ENCODE measurements at places on chromosomes 3 and 15.
A peak's percentile ranks its signal among the peaks of the same experiment; 100 is the strongest.

- DNase-seq, result no peak
Measured at GRCh38 chr3:184801241-184801785, 10.7 kb upstream of the VPS8 start.

DNA sequence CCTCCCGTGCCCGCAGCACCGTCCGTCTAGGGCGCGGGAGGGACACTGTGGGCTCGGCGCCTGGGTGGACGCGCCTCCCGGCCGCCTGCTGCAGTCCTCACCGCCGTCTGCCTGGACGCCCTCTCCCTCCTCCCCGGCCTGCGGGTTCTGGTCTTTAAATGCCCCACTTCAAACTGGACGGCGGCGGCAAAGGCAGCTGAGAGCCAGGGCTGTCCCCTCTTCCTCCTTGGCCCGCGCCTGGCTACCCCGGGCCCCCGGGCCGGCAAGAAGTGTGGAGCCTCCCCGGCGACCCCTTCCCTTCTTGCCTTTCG lies 426 bp downstream of the CBLB start:
- DNase-seq, result peak; percentile 45

DNA sequence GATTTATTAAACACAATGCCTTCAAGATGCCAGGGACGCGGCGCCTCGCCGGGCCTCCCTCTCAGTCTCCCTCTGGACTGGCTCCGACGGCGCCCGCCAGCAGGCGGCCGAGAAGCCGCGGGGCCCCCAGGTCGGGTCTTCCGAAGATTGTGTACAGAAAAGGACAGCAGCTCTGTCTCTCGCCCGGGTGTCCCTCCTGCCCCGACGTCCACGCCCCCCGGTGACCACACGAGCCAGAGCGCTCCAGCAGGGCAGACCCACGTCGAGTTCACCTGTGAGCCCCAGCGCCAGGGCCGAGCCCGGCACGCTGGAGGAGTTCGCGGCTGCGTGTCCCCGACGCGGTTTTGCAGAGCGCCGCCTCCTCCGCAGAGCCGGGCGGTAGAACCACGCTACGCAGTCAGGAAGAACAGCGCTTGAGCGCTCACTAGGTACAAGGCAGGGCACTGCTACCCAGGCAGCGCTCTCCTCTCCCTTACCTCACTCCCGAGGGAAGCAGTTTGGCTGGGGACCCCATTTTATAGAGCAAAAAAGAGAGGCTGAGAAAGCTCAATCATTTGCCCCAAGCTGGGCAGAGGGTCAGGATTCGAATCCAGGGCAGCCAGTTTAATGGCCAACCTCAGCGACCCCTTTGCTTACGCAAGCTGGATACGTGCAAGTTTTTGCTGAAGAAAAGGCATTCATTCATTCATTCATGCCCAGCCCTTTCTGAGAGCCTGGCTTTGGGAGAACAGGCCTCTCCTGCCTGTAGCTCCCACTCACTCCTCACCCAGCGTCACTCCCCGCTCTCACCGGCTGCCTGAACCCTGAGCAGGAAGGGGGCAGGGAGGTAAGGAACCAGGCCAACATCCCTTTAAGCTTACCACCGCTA lies 3.0 kb upstream of the TLE3 start:
- DNase-seq, result no peak

DNA sequence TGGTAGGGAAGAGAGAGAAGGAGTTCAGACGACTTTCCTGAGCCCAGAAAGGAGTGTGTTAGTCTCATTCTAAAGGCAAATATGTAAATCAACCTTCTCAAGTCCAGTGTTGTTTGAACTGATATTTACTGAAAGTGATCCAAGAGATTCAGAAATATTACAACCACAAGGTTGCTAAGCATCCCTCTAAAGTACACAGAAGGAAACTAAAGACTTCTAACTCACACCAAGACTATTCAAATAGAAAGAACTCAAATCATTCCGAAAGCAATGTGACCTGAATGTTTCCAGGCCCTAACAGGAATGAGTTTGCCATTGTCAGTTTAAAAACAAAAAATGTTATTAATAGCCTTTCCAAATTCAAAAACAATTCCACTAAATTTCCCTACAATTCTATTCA lies 56.9 kb upstream of the VGLL3 start:
- no peak for DNase-seq

GRCh38 chr3:132519914-132520313 lies 77.2 kb upstream of the ACKR4 start:
- no peak for DNase-seq

GRCh38 chr15:83871808-83872559 lies 218.1 kb downstream of the ADAMTSL3 start:
- DNase-seq, result peak; percentile 22

GRCh38 chr15:81146006-81146405 lies 11.9 kb downstream of the CFAP161 start:
- no peak for DNase-seq

- peak; percentile 27 for DNase-seq
Measured at GRCh38 chr3:120855665-120856437, 52.2 kb upstream of the STXBP5L start.

GRCh38 chr3:127458696-127459604 lies 131.6 kb downstream of the TPRA1 start:
- DNase-seq, result peak; percentile 15

GRCh38 chr3:131892331-131892730 lies 142.5 kb downstream of the CPNE4 start:
- no peak for DNase-seq

DNA sequence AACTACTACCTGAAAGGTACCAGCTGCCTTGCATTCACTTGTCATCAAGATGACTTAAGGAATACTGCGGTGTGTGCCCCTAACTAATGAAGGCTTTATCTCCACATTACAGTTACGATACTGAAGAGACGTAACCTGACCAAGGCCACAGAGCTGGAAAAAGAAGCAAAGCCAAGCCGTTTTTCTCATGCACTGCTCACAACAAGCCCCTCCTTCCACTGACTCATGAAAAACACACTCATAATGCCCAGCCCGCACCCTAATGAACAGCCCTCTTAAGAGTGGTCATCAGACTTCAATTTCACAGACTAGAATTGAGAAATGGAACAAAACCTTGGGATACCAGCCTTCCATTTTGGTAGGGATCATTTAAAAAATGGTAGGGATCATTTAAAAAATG lies 11.6 kb downstream of the PSMD6 start:
- no peak for DNase-seq

- DNase-seq, result no peak
Measured at GRCh38 chr3:55014081-55014480, 86.2 kb upstream of the LRTM1 start.

GRCh38 chr3:28301688-28302087 lies 46.8 kb upstream of the ZCWPW2 start:
- DNase-seq, result no peak

DNA sequence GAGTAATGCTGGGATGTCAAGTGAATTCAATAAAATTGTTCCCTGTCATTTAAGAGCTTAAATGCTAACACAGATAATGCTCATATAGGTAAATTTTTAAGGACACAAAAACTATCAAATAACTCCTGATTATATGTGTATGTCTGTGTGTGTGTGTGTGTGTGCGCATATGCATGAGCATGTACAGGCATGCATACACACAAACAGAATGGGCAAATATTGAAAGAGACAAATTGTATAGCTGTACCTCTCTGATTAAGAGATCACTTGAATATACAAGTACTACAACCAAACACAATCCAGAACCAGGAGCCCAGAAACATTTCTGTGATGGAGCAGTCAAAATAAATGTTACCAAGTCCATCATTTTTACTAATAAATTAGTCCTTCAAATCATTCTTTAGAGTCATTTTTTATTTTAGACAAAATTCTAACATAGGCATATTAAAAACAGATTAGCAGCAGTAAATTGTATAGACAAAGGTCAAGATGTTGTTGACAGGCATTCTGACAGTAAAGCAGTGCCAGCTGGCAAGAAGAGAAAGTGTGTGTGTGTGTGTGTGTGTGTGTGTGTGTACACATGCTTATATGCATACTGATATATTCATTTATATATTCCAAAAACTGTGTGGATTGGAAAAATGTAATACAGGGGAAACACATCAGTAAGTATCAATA lies 145.3 kb downstream of the CD47 start:
- no peak for DNase-seq

- peak; percentile 23 for DNase-seq
Measured at GRCh38 chr3:65402597-65402996, 636.1 kb downstream of the MAGI1 start.

DNA sequence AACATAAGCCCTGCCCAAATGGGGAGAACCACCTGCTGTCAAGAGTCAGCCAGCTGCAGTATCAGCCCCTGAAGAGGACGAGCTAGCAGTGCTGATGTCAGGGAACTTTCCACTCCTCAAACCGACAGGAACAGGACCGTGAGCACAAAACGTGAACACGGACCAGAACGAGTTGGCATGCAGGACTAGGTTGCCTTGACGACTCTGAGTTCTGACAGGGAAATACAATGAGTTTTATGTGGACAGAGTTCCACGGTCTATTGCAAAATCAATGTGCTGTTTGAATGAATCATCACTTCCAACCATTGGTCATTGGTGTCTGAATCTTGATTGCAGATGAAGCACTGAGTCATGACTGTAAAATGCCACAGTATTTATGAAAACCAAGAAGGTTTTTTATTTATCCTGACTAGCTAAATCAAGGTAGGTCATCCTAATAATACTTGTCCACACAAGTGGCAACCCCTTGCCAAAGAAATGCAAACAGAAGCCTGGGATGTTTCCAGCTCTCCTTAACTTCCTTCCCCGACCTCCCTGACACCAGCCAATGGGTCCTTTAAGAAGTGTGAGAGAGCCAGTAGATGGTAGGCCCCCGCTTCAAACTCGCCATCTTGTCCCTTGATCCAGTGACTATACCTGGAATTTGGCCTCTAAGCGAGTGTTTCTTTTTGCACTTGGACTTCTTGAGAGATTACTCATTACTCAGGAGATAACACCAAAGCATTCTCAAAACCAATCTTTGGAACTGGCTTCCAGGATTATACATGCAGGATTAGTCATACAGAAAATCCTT lies 119.6 kb downstream of the ASB7 start:
- peak; percentile 83 for DNase-seq

DNA sequence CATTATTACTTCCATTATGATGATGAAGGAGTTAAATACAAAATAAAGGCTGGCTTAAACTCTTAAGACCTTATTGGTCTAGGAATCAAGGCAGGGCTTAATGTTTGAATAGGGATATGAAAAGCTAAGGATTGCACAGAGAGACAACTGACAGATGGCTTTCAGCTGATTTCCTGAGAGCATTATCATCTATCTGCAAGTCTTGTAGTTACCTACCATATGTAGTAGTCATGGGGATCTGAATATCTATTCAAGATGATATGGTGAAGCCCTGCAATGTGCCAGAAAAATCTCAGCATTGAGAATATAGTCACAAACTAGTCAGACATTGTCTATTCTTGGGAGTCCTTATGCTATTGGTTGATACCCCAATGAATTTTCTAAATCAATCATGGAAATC lies 47.5 kb upstream of the CHMP2B start:
- no peak for DNase-seq

DNA sequence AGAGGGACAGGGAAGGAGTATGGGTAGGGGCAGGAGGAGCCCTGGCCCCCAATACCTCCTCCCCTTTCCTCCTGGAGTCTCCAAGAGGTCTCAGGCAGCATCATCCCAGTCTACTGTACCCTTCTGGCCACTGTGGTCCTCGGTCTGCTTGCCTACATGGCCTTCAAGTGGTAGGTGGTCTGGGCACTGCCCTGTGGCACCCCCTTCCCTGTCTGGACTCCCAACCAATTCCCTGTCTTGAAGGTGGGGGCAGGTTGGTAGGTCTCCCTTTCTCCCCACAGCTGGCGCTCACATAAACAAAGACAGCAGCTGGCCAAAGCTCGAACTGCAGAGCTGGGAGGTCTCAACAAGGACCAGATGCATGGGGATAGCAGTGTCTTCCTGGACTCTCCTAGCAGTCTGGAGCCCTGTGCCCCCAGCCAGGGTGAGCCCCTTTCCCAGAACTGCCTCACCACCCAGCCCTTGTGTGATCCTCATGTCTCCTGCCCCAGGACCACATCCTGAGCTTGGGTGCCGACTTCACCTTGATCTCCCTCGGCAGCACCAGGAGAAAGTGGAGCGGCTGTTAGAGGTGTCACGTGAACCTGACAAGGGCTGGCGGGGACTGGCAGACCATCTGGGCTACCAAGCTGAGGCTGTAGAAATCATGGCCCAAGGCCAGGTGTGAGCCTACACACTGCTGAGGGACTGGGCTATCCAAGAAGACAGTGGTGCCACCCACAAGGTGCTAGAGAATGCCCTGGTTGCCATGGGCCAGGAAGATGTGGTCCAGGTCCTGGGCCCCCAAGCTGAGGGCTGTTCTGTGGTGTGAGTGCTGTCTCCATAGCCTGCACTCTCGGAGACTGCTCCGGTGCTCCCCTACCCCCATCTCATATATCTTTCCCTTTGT lies 33.1 kb downstream of the NBEAL2 start:
- no peak for DNase-seq

GRCh38 chr15:51550841-51551240 lies 71.7 kb downstream of the DMXL2 start:
- no peak for DNase-seq

DNA sequence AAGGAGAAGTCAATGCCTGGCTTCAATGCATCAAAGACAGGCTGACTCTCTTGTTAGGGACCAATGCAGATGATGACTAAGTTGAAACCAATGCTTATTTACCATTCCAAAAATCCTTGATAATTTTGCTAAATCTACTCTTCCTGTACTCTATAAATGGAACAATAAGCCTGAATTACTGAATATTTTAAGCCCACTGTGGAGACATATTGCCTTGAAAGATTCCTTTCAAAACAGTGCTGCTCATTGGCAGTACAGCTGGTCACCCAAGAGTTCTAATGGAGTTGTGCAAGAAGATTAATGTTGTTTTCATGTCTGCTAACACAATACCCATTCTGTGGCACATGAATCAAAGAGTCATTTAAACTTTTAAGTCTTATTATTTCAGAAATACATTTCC lies 181.0 kb upstream of the CBLB start:
- no peak for DNase-seq
